ENCODE measurements at places on chromosomes 13 and 19.

DNA sequence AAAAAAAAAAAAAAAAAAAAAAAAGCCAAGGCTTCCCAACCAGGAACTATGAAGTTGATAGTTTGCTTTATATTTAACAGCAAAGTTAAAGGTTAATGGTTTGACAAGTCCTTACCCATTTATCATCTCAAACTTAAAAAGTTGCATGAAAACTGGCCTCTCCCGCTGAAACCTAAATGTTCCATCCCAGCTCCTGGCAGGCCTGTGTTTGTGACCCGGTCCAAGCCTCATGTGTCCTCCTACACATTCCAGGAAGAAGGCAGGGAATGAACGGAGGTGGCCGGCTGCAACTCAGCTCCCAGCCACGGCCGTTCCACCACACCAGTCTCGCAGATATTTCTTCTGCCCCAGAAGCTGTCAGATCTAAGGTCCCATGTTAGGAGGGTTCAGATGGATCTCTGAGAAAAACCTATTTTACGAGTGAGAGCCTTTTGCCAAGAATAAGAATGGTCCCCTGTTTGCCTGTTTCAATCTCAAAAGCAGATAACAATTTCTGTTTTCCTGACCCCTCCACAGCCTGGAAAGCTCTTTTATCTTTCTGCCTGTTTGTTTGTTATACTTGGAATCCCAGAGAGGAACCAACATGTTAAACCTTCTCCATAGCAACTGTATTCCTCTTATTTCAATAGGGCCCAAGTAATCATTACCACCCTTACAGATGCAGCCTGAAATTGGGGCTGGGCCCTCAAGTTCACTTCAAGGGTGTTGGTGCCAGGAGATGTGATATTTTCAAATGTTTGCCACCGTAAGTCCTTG is 56.5 kb downstream of the KCTD12 start:
- DNase-seq, result no peak

DNA sequence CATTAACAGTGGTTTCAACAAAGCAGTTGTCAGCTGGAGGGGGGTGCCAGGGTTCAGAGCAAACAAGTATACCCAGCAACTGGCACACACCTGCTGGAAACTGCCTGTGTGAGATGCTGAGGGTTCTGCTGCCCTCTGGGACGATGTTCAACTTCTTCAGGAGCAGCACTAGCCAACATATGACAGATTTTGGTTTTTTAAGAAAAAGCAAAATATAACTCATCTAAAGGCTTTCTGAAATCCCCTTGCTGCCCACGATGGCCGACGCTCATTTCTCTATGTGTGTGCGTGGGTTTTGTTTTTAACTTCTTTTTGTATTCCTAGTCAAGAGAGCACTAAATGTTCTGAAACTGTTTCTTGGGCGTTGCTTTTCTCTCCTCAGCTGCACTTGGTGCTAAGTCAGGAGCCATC is 79.9 kb downstream of the MRPL57 start:
- no peak for DNase-seq

DNA sequence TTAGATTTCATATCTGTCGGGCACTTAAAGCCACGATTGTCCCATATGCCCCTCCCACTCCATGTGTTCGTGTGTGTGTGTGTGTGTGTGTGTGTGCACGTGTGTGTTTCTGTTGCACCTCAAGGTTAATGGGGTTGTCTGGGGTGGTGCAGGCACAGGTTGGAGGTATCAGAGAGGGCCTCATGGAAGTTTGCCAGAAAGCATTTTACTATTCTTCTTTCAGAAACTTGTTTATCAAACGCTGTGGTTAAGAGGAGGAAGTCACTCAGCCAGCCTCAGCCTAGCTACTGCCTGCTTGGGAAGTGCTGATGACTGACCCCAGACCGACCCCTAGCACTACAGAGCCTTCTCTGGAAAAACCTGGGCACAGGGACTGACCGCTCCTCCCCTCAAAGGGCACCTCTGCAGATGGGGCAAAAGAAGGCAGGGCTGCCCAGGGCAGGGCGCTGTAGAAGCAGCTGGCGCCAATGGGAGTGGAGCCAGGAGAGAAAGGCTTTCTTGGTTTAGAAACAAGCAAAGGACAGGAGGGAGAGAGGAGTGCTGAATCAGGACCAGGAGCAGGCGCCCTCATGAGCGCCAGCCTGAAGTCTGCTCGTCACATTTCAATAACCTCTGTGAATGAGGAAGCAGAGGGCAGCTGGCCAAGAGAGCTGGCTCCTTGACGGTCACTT is 3.9 kb downstream of the SIAH3 start:
- DNase-seq, result no peak

GRCh38 chr19:45524575-45525129 is 17.4 kb downstream of the VASP start:
- DNase-seq, result no peak

GRCh38 chr19:10238172-10238783 is 7.1 kb upstream of the S1PR2 start:
- DNase-seq, result peak; percentile 86

DNA sequence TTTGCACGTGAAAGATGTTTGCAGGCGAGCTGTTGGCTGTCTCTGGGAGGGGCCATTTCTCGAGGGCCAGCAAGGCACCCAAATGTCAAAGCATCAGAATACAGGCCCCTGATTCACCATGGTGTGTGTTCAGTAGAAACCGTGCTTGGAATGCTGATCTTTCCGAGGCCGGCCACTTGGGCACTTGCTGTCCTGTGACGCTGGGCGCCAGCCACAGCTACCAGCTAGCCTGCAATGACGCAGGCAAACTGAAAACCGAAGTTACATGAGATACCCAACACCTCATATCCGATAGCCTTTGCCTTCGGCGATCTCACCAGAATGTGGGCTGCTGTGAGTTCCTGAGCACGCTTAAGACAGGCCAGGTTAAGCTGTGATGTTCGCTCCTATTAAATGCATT is 12.0 kb downstream of the THOP1 start:
- no peak for DNase-seq

DNA sequence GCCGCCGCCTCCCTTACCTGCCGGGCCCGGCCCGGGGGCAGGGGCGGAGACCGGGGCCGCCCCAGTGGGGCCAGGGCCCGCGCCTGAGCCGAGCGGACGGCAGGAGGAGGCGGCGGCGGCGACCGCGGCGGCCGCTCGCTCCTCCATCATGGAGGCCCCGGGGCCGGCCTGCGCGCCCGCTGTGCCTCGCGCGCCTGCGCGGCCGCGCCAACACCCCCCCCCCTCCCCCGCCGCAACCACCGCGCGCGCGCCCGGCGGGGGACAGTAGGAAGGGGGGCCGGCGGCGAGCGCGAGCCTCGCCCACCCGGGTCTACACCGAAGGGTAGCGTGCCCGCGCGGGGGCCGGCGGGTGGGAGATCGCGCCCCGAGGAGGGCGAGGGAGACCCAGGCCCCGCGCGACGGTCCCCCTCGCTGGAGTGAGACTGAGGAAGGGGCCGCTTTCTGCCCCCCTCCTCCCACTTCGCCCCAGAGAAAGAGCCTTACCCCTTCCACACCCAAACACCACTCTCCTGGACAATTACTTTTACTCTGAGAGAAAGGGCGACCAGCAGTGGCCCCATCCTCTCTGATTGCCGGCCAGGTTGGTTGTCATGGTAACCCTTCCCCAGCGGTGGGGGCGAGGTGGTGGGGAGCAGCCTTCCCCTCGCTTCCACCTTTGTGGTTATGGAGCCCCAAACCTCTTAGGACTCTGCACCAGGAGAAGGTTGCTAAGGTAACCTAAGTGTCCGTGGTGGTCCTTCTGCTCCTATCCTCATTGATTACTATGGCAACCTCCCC is at the start of gene STRN4:
Gene STRN4, minus strand, starts transcription at position 170 of the 777 bp plus-strand sequence. Its CDS starts 20 bp downstream, at position 150.
- peak; percentile 61 for DNase-seq

DNA sequence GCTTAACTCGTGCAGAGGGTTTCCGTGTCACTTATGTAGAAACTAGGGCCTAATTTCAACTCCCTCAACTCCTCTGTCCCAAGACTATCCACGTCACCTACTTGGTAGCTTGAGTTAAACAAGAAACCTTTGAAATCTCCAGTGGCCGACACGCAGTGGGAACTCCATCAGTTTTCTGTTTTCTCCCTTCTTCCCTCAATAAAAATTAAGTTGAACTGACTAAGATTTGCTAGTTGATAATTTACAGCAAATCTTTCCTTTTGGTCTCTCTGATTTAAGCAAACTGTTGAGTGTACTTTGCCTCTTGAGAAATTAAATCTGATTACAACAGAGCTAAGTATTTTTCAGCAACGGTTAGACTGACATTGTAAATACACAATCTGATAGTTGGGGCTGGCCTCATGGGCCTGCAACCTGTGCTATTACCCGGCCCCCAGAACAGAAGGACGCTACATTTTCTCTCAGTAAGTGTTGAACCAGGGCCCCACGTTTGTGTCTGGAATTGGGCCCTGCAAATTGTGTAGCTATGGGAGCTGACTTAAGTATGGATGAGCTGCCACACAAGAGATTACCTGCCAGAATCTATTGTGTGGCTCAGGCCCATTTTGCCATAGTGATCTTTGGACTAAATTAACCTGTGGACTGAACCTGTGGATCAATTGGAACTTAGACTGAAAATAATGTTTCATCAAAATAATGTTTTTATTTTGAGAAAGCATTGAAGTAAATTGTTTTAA is 708 bp upstream of the ESD start:
- no peak for DNase-seq

DNA sequence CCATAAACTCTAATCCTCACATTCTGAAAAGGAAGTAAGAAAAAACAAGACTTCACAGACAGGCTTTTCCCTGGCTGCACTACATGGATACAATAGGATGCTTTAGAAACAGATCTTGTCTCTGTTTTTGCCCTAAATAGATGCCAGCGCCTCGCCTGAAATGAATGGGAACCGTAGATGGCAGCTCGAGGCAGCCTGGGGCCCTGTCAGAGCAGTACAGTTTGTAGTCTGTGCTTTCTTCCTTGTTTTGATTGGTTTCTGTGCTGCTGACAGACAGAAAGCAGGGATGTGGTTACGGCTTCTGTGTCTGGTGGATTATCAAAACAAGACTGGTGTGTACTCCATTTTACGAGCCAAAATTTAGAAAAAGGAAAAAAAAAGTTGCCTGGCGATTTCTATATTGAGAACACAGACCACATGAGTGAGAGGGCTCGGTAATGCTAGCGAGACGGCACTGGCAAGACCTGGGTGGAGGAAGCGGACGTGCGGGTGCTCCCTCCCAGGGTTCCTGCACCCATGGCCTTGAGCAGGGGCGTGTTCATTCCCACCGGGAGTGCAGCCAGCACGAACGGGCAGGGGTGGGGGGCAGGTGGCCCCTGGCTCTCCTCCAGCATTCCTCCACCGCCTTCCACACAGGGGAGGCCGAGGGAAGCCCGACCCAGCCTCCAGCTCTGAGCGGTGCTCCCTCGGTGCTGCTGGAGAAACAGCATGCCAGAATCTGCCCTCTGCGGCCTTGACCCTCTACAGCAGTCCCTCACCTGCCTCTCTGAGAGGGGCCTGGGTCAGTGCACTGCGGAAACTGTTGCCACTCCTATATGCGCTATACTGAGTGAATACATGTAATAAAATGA is 37.6 kb upstream of the C1QTNF9 start:
- peak; percentile 69 for DNase-seq

GRCh38 chr19:8600816-8601215 is 9.7 kb downstream of the ADAMTS10 start:
- DNase-seq, result no peak

- no peak for DNase-seq
Observed at GRCh38 chr13:23175920-23176319, 4.9 kb upstream of the SGCG start.

DNA sequence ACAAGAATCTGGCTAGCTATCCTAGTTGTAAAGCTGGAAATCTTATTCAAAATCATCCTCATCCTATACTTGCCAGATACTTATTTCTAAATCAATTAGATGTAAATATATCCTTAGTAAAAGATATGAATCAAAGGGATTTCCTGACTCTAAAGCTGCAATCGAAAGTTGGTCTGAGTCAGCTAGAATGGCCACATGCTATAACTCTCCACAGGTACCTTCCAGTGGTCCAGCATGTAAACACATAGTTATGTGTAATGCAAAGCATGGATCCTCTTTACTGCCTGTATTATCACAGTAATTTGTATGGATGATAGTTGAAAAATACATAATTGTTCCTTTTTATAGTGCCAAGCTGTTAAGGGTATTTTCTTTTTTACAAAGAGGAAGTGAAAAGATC is 27.4 kb downstream of the SLITRK6 start:
- no peak for DNase-seq

- DNase-seq, result peak; percentile 38
Observed at GRCh38 chr13:110183910-110184309, 123.0 kb downstream of the COL4A1 start.

DNA sequence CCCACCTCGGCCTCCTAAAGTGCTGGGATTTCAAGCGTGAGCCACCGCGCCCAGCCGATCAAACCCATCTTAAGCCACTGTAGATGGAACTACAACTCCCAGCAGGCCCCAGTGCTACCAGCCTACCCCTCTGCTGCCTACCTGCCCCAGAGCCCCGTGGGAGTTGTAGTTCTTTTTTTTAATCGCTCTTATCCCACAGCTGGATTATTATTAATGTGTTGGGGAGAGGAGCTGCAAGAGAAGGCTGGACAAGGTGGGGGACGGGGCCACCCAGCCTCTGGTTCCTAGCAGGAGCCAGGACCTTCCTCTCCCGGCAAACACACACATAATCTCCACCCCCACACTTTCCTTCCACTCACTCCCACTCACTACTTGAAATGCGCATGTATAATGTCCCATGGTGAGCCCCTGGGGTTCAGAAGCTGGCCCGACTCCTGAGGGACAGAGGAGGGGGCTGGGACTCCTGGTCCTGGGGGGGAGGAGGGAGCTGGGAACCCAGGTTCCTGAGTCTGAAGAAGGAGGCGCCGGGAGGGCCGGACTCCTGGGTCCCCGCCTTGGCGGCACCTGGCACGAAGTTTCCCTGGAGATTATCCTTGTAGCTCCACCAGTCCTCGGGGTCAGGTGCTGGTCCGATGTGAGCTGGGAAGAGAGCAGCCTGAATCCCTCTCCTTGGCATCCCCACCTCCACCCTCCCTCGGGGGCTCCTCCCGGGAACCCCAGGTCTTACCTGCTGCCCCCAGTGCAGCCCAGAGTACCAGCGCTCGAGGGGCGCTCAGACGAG is 958 bp downstream of the CA11 start:
- DNase-seq, result peak; percentile 61

DNA sequence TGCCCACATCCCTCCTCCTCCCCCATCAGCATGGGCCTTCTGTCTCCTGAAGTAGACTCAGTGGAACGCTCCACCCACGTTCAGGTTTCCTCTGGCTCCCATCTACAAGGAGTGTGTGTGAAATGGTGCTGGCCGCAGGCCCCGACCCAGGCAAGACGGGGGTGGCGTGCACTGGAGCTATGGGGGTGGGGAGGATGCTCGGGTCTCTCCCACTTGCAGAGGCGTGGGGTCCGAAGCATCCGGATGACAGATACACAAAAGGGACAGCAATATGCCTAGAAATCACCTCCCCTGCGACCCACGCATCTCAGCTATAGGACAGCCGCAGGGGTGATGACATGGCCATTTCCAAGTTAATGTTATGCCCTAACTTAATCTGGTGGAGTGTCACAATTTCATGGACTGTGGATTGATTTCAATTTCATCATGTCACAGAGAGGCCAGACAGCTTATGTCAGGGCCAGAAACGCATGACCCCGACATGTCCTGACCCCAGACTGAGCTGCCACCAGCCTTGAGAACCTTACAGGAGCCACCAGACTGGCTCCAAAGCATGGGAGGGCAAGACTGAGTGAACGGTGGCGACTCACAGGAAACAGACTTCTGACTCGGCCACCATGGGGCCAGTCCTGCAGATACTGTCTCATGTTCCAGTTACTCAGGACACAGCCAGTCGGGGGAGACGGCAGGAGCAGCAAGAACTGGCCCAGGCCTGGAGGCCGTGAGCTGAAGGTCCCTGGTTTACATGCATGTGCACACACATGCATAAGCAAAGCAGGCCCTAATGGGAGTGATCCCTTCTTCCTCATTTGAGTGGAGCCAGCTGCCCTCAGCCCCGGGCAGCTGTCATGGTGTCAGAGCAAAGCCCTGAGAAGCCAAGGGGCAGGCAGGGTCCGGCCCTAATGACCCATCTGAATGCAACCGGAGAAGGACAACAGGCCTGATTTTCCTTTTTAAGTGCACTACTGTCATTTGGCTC is 82.2 kb downstream of the SLC7A1 start:
- DNase-seq, result peak; percentile 23
